Skeletal muscle cell (primary cell): ENCODE measurements at places on chromosomes 4 and X.

GRCh38 chr4:147029296-147029695 lies 83.6 kb upstream of the TTC29 start:
- no peak for DNase-seq

DNA sequence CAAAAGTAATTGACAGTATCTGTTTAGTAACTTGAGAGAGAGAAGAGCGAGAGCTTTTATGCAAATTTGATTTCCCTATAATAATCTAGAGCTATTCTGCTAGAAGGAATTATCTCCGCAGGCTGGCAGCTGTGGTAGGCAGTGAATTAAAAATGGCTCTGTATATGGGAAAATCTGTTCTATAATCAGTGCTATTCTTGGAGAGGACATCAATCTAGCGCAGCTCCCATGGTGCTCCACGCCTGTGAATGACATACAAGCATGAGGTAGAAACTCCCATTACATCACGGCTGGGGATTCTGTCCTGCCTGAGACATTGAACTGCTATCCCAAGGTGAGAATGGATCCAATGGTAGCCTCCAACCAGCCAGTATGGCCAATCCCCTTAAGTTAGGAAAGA lies 179.0 kb downstream of the DHX15 start:
- no peak for DNase-seq

DNA sequence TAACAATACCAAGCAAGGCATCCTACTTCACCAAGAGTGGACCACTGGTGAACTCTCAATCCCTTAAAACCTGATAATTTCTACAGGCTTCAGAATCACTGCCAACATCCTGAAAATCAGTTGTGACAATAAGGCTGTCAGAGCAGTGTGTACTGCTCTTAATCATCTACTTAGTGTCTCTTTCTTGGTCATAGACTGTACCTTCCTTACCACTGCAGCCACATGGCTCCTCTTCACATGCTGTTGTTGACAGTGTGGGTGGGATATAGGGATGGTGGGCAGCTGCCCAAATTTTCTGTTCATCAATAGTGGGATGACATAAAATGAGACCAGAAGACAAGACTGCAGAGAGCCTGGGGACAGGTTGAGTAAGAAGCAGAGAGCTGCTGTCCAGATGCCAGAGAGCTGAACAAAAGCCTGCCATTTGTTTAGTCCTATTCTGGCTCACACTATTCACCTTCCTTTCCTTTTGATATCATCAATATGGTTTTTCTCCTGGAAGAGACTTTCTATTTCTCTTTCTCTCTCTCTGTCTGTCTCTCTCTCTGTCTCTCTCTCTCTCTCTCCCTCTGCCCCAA lies 178.9 kb downstream of the MGST2 start:
- no peak for DNase-seq

- DNase-seq, result no peak
Measured at GRCh38 chrX:146055733-146056132, 238.1 kb downstream of the SLITRK2 start.
